ENCODE measurements at places on chromosomes 11 and 22.

DNA sequence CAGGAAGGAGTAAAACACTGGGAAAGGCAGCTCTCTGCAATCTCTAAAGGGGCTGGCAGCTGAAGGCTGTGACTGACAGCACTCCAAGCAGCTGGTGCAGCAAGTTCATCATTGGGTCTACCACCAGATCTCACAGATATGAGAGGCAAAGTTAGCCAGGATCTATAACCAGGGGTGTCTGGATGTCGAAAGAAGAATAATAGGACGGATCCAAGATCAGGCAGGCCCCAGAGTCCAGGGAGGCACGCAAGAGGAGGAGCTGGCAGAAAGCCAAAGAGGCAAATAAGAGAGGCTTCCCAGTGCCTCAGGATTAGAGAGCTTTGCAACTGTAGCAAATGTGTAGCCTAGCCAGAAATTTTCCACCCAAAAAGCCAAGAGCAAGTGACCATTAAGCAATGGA lies 77.1 kb downstream of the RBMXL2 start:
- no peak for DNase-seq

DNA sequence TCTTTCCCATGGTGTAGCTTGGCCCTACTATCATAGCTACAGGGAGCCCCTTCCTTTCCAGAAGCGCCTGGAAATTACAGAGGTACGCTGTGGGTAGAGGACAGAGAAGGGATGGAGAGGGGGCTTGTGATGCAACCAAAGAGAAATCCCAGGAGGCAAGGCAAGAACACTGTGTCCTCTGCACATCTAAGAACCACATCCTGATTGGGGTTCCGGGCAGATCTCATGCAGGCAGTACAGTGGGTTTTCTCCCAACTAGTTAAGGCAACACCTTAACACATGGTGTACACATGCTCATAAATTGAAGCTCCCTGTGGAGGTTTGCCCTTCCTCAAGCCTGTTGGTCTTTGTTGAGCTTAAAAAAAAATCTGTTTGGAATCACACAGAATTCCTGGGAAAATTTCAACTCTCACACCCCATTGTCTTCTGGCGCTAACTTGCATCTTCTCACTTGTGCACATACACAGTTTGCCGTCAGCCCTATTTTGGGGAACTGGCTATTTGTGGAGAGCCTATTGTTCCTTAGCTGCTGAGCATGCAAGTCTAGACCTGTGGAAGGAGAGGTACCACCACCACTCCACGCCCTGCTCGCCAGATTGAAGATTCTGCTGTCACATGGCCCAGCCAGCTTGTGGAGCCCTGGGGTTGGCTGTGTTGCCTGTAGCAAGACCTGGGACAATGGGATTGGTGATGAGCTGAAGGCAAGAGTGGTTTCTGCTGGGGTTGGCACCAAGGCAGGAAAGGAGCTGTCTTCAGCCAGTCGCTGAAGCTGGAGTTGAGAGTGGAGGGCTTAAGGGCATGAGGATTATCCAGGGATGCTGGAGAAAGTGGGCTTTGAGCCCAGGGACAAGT lies 52.4 kb downstream of the ALX4 start:
- DNase-seq = no peak

GRCh38 chr11:12279672-12280108 lies 97.7 kb upstream of the PARVA start:
- DNase-seq = no peak

GRCh38 chr11:106551744-106552673 lies 466.3 kb downstream of the GUCY1A2 start:
- no peak for DNase-seq

- no peak for DNase-seq
Observed at GRCh38 chr11:74490941-74491340, 2.6 kb downstream of the LIPT2 start.

DNA sequence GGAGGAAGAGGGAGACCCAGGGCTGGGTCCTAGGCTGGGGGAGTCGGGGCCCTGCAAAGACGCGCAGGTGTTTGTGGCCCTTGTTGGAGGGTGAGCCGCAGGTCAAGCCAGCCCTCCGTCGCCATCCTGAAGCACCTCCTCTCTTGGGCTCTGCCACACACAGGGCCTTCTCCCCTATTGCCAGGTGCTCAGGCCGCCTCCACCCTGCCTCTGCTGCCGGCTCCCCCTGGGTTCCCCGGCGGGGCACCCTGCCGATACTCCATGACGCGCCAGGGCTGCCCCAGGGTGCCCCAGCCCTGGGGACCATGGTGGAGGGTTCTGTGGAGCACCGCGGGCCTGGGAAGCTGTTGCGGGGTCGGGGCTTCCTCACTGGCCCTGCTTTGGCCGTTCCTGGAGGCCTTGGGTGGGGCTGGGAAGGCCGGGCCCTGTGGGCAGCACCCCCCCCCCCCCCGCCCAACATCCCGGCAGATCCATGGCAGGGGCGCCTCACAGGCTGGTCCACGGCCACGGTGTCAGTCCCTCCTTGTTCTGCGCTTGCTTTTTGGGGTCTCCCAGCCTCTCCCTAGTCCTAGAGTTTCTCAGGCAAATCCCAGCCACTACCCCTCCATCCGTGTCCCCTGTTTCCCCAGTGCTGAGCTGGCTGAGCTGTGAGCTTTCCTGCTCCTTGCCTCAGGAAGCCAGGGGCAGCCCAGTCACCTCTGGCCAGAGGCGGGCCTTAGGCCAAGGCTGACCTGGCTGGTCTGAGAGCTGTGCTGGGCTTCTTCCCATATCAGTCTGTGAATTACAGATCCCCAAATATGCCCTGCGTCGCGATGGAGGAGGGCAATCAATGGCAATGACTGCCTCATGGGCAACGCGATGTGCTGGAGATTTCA lies 2.3 kb upstream of the ADORA2A start:
- no peak for DNase-seq

DNA sequence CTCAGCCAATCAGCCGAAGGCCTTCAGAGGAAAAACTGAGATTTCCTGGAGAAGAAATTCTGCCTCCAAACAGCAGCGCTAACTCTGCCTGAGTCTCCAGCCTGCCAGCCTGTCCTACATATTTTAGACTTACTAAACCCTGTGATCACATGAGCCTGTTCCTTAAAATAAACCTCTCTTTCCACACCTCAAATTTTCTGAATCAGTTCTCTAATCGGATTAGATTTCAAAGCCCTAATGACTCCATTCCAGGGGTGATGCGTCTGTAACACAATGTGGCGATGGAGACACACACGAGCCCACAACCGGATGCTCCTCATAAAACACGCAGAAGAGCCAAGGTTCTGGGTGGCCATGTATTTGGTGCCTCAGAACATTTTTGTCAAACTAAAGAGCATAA lies 1371.2 kb downstream of the BRD1 start:
- DNase-seq = peak; percentile 33

DNA sequence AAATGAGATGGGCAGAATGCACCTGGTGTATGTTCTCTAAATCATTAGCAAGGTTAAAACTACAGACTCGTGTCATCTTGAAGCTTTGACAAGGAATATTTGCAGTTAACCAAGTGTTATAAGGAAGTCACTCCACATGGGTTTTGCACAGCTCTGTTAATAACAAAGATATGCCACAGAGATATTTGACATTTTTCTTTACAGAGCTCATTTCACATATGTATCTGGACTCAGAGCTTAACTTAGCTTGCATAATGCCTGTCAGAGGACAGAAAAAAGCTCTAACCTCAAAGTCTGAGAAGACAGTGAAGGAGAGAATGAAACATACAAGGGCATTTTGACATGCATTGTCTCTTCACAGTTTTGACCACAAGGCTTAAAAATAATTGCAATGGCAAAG lies 105.5 kb downstream of the C11orf87 start:
- DNase-seq = peak; percentile 49
